ENCODE measurements at places on chromosomes 12 and 14.

GRCh38 chr14:94307410-94307992 is 14.4 kb upstream of the SERPINA10 start:
- DNase-seq: no peak

DNA sequence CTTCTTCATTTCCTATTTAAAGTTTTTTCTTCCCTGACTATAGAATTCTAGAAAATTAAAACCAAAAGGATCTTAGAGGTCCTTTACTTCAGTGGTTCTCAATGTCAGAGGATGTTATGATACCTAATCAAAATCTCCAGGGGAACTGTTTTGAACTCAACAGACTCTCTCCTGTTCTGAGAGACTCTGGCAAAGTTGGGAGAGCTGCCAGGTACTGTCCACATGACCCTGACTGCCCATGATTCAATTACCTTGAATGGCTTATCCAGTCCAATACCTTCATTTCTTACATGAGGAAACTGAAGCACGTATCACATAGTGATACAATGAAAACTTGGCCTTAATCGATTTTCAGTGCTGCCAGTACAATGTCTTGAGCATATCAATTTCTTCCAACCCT is 16.6 kb downstream of the ALKBH1 start:
- no peak for DNase-seq

- no peak for DNase-seq
Measured at GRCh38 chr12:25155022-25155576, 39.9 kb downstream of the DNAI7 start.

- DNase-seq: no peak
Measured at GRCh38 chr14:87888136-87888999, 104.6 kb downstream of the GALC start.

GRCh38 chr14:103692159-103692558 is 23.1 kb downstream of the XRCC3 start:
- DNase-seq: no peak

DNA sequence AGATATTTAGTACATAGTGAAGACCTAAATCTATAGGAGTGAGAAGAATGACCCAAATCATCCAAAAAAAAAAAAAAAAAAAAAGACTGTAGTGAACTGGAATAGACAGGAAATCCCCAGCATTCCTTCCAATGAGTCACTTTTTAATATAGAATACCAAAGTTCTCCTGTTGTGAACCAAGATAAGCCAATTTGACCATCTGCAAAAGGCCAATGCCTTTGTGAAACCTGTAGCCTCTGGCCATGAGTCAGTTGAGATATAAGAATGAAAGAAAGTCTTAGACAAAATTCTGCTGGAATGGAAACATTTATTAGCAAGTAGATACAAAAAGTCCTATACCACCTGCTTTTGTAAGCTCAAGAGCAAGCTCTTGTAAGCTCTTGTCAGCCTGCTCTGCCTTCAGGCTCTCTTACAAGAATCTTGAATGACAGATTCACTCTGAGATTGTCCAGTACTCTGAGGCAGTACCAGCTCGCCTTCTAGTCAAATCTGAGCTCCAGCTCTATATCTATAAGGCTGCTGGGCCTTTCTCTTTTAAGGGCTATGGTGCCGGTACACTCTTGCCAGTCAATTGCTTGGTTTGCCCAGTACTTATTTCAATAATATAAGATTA is 243.0 kb upstream of the TMTC1 start:
- no peak for DNase-seq

- DNase-seq: no peak
Measured at GRCh38 chr12:113812411-113813228, 153.5 kb downstream of the RBM19 start.

DNA sequence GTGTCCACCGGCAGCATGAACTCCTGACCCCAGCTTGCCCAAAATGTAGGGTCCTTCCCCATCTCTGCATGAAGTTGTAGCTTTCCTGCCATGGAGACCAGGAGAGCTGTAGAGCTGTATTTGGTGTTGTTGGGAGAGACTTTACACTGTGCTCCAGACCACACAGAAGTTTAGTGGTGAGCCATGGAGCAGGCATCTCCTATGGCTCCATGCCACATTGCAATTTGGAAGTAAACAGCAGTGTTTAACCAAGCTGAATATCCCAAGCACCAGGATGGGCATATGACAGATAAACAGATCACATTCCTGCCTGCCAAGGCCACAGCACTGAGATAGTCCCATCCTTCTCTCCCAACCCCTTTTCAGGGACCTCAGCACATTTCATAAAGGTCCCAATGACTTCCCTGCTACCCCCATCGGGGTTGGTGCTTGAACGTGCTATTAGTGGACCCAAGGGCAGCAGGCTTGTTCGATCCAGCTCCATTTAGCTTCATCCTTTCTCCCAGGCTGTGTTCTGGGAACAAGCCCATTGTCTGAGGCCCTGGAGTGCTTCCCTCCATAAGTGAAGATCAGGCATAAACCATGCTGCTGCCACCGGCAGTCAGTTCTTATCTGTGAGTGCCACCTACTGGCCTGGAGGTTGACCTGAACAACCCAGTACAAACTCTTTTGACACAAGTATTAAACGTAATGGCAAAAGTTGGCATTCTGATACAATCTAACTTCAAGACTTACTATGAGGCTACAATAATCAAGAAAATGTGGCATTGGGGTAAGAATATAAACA is 172.3 kb upstream of the ATXN7L3B start:
- no peak for DNase-seq

DNA sequence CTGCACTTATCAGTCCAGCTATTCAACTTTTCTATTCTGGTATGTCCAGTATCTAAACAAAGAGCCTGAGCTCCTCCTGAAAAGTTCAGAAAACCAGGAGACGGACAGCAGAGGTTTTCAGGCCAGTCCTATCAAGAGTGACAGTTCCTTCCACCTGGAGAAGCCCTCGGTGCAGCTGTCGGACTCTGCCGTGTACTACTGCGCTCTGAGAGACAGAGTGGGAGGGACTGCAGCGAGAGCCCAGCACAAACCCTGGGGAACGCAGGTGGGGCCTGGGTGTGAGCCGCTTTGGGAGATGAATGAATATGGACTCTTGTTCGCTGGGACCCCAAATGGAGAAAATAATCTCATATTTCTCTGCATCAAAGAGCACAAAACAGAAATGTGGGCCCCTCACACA is 329.8 kb upstream of the OR4E1 start:
- DNase-seq: no peak

DNA sequence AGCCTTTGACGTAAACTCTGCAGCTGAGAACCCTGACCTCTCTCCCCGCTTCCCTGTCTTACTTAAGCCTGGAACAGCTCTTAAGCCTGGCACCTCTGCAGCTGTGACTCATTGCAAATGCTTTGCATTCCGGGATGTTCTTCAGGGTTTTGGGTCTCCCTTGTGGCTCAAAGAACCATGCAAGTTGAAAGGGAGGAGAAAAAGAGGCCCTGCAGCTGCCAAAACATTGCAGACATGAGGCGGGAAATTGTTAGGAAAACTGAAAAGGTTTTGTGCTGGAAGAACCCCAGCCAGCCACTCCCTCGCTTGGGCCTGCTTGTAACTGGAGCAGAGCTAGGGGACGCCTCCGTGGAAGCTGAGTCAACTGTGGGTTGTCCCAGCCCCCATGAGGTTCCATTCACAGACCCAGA is 60.2 kb upstream of the FERMT2 start:
- no peak for DNase-seq

DNA sequence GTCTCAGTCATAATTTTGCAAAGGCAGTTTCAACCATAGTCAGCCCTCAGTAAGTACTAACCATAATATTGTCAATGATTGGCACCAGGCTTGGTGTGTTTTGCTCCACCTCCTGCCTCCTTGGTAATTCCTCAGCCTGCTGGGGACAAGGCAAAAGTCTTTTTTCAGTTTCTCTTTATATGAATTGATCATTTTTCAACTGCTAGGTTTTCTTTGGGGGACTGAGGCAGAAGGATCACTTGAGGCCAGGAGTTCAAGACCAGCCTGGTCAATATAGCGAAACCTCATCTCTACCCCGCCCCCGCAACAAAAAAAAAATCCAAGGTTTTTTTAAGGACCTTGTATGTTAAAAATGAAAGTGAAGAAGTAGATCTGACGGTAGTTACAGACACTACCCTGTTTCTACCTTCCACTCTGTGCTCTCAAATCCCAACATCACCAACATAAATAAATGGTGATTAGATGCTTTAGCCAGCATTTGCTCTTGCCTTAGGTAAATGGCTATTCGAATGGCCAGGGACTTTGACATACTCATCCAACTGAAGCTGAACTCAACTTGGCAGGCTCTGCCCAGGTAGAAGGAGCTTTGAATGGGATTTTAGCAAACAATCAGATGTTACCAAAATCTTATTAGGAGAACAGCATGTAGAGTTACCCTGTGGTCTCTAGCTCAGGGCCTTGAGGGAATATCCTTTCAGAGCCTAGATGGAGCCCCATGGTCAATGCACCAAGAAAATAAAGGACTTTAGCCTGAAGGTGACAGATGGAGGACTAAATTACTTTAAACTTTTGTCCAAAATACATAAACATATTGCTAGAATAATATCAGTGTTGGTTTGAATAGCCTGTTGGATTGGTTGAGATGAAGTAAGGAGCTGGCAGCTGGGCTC is 126.9 kb upstream of the AMIGO2 start:
- no peak for DNase-seq

DNA sequence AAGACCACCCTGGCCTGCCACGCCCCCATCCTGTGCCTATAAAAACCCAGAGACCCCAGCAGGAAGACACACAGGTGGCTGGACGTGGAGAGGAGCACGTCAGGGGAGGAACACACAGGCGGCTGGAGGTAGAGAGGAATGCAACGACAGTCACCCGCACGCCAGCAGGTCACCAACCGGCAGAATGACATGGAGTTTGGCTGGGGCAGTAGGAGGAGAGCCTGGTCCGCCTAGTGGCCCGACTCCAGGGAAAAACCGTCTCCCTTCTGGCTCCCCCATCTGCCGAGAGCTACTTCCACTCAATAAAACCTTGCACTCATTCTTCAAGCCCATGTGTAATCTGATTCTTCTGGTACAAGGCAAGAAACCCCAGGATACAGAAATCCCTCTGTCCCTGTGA is 62.7 kb upstream of the KCNH3 start:
- DNase-seq: no peak

GRCh38 chr12:67939611-67940010 is 49.6 kb upstream of the IFNG-AS1 start:
- no peak for DNase-seq

- no peak for DNase-seq
Measured at GRCh38 chr12:52756281-52756960, 20.7 kb downstream of the KRT76 start.

DNA sequence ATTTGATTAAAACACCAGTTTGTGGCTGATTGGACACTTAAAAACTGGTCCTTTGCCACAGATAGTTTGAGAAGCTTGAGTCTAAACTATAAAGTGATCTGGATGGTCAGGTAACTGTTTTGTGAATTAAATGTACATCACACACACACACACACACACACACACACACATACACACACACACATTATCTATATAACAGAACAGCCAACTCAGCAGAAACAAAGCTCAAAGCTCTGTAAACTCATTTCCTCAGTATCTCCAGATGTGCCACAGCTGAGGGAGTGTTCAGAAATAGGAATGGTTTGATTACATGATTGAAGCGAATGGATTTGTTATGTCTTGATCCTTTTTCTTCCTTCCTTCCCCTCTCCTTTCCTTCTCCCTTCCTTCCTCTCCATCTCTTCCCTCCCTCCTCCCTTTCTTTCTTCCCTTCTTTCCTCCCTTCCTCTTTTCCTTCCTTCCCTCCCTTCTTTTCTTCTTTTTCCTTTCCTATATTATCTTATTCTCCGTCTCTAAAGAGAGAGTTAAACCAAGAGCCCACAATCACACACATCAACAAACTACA is 100.3 kb downstream of the LLPH start:
- DNase-seq: no peak

DNA sequence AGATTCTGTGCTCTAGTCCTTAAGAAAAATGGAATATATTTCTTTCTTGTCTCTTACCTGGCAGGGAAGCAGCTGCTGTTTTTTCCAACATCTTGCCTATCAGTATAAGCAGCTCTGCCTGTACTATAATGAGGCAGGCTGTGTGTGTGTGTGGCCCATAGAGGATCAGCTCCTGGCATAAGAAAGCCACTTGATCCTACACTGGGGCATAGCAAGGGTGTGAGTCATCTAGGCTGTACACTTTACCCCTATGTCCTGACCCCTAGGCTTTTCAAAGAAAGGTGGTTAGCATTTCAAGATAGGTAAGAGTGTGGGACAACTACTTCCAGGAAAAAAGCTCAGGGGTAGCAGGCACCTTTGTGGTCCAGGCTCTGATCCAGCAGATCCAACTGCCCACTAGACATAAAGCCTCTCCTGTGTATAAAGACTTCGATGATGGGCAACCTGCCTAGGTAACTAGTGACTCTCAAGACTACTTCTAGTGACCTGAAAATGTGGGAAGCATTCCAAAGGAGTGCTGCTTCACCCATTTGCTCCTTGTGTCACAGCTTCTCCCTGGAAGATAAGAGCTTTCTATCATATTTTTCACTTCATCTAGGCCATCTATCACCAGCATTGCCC is 4.9 kb upstream of the SENP1 start:
- no peak for DNase-seq

- no peak for DNase-seq
Measured at GRCh38 chr12:131473741-131474709, 236.9 kb upstream of the SFSWAP start.

- no peak for DNase-seq
Measured at GRCh38 chr14:95698287-95698686, 12.1 kb downstream of the TCL1B start.
